OCI-M1 (cell line): ENCODE measurements at places on chromosomes 7 and 10.

- DNase-seq: no peak
These were observed 23.5 kb downstream of the GARS1 start for GRCh38 chr7:30618080-30618676.

DNA sequence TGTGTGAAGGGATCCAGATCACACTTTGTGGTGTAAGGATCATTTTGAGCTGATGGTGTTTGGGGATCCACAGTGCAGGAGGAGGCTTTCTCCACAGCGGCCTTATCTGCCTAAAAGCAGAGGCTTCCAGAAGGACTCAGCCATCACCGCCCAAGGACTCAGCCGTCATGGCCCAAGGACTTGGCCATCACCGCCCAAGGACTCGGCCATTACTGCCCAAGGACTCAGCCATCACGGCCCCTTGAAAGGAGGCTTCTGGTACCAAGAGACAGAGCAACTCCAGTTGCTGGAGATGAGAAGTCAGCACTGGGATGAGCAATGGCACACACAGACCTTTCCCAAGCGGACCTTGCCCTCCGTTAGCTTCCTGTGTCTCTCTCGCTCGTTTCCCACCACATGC is 6.0 kb upstream of the CFAP46 start:
- no peak for DNase-seq

- DNase-seq: no peak
These were observed 1122.5 kb downstream of the SORCS3 start for GRCh38 chr10:105763611-105764010.

- no peak for DNase-seq
These were observed 14.1 kb downstream of the HNRNPF start for GRCh38 chr10:43394868-43395267.

DNA sequence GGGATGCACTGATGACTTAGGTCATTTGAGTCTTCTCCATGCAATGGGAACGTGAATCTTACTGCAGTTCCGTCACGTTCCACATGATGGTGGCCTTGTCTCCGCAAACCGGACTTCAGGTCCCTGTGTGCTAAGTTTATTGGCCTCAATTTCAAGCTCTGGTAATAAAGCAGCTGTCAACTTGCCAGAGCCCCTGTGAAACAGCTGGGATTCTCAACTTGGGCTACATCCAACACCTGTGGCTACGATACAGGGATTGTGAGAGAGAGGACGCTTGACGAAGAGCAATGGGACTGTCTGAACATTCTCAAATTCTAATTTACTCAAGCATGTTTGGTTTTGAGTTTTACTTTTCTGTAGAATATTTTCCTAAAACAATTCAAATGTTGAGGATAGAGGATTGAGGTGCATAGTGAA is 174.2 kb downstream of the PTN start:
- peak; percentile 37 for DNase-seq

- DNase-seq: no peak
These were observed 79.8 kb upstream of the CCDC71L start for GRCh38 chr7:106740806-106741205.
